ENCODE measurements at places on chromosomes 13 and 19.

- peak; percentile 67 for DNase-seq
These were observed at the start of gene PNMA8B for GRCh38 chr19:46495786-46496099. Gene PNMA8B (minus strand): TSS chr19:46495867. CDS start chr19:46495465, 402 bp downstream.

DNA sequence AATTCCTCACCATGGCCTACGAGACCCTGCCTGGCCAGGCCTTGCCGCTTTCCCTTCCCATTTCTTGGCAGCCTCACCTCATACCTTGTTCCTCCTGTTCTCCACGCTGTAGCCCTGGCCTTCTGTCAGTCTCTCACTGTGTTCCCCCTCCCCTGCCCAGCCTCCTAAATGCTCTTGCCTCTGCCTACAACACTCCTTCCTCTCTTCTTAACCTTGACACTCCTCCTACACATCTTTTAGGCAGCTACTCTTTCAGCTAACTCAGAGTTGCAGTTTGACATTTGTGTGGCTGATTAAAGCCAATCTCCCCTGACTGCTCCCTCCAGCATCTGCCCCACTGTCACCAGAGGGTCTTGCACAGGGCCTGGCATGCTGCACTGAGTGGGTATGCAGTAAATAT is 150.8 kb downstream of the FLT1 start:
- DNase-seq = no peak

- no peak for DNase-seq
These were observed 28.8 kb upstream of the F7 start for GRCh38 chr13:113076681-113077401.

GRCh38 chr13:77388944-77389624 is 62.2 kb upstream of the MYCBP2 start:
- DNase-seq = no peak

DNA sequence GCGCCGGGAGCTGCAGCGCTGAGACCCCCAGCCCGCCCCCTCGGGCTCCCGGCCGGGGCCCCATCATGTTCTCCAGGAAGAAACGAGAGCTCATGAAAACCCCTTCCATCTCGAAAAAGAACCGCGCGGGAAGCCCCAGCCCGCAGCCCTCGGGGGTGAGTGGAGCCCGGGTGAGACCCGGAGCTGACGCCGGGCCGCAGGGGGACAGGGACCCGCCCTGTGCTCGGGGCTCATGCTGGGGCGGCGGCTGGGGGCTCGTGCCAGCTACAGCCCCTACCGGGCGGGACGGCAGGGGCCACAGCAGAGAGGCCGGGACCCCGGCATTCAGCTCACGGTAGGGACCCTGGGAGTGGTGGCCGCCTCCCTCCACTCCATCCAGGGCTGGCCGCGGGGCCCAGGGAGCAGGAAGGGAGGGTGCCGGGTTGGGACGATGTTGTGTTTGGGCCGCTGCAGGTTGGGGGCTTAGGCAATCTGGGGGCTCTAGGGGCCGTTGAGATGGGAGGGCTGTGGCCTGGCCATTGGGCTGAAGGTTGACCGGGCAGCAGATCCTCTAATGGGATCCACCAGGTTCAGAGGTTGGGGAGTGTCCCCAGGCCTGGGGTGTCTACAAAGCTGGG is 482 bp downstream of the ARHGAP45 start:
- no peak for DNase-seq

- DNase-seq = no peak
These were observed 2.1 kb downstream of the CEBPA start for GRCh38 chr19:33300009-33300893.

DNA sequence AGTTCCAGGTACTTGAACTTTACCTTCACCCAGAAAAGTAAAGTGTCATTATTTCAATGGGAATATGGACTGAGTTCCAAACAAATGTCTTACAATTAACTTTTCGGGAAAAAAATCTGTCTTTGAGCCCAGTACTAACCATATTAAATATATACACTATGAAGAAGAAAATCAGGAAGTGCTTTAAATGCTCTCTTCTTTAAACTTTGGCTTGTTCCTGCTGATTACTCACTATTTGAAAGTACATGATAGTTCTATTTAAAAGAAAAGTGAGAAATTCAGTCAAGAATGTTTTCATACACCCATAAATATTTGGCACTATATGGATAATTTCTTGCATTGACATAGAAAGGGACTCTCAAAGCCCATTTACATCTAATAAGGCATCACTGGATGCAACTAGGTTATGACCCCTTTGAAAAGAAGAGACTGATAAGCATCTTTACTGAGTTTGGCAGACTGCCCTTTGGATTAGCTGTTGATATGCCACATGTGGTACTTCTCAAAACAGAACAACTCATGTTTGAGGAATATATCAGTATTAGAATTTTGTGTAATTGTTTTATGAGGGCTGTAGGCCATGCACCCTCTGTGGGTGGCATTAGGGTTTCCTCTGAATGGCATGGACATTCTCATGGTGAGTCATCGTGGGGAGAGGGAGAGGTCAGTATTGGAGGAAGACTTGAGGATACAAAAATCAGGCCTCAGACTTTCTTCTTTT is 25.0 kb upstream of the VWA8 start:
- DNase-seq = peak; percentile 32

DNA sequence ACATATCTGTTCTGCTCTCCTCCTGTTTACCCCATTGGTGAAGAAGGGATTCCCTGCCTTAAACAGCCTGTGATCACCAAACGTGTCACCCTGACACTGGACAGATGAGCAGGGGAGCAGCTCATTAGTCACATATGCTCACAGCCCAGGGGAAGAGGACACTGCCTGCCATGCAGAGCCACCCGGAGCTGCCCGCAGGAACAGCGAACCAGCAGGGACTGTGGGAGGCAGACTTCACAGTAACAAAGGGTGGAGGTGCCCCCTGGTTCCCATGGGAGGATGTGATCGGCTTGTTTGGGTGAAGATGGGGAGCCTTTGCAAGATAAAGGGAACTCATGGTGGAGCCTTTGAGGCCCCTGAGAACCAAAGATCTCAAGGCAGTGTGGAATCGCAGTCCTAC is 88.6 kb upstream of the FARP1 start:
- no peak for DNase-seq

- no peak for DNase-seq
These were observed 2.7 kb upstream of the ZNF345 start for GRCh38 chr19:36847968-36848367.

Data from mesenchymal stem cell (in vitro differentiated cells and primary cell).